NCI-H510A (cell line): ENCODE measurements at places on chromosomes 1 and 21.

DNA sequence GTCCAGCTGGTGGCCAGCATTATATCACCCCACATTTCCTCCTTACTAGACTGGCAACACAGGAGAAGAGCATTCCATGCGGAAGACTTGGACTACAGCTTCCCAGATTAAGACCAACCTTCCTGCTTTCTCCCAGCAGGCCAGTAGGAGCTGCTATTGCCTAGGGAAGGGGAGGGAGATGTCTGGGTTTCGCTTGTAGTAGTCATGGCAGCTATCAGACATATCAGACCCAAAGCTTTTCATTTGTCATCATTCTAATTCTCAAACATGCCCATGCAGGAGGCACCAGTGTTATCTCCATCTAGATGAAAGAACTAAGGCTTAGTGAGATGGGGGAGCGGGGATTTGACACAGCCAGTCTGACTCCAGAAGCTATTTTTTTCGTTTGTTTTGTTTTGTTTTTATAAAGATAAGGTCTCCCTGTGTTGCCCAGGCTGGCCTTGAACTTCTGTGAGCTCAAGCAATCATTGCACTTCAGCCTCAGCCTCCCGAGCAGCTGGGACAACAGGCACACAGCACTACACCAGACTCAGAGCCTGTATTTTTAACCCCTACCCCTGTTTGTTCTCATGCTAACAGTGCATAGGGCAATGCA lies 4.5 kb downstream of the PLA2G2A start:
- DNase-seq, result no peak

DNA sequence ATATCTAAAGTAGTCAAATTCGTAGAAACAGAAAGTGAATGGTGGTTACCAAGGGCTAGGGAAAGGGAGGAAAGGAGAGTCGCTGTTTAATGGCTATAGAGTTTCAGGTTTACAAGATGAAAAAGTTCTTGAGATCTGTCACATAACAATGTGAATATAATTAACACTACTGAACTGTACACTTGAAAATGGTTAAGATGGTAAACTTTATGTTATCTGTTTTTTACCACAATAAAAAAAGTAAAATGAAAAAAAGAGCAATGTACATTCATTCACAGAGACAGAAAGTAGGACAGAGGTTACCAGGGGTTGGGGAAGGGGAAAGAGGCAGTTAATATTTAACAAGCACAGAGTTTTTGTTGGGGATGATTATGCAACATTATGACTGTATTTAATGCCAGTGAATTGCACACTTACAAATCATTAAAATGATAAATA lies 53.3 kb upstream of the SEC16B start:
- no peak for DNase-seq

DNA sequence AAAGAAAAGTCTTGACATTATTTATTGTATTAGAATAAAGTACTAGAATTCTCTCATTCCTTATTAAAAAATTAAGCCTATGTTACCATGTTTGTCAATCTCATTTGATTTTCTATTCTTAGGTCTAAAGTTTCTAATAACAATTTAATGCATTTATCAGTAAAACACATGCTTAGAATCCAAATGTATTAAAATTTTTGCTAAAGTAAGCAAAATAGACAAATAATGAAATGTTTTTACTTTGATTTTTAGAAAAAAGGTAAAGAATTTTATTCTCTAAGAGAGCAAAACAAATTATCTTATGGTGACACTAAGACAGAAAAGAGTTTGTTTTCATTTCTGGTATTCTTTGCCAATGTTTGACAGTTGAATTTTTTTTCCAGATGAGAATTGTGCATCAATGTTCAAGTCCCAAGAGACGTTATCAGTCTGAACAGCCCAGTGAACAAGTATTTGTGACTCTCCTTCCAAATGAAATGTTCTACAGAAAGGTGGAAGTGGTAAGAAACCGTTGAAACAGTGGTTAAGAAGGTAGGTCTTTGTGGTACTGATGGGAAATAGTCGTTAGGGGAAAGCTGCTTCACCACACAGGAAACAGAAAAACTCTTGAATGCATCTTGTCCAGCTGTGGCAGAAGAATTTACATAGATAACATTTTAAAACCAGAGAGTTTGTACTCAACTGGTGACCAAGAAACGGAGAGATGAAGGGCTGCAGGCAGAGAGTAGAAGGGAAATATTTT lies 402.5 kb downstream of the PTPRC start:
- DNase-seq, result no peak

DNA sequence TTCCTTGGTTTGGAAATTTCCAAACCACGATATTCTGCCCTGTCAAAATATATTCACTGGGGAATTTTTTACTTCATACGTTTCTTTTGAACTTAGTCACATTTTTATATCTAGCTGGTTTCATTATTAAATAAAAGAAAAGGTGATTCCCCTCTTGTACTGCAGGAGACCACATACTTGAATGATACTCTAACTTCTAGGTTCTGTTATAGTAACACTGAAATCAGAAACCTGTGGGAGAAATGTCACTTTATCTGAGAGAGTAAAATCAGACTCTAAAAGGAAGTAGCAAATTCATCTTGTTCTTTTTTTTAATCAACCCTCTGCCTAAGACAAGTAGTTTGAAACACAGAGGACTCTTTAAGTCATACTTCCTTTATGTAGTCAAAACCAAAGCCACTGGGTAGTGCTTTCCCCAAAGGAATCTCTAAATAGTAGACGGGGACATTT lies 34.4 kb downstream of the MRPL39 start:
- no peak for DNase-seq

- no peak for DNase-seq
Observed at GRCh38 chr1:2840036-2840809, 38.7 kb upstream of the TTC34 start.

DNA sequence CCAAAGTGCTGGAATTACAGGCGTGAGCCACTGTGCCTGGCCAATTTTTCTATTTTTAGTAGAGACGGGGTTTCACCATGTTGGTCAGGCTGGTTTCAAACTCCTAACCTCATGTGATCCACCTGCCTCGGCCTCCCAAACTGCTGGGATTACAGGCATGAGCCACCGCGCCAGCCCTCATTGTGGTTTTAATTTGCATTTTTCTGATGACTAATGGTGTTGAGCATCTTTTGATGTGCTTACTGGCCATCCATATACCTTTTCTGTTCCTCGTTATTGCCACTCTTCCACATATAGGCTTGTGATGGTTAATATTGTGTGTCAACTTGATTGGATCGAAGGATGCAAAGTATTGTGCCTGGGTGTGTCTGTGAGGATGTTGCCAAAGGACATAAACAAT lies 17.4 kb upstream of the ENAH start:
- DNase-seq, result no peak

- DNase-seq, result no peak
Observed at GRCh38 chr1:3471356-3472087, 17.1 kb downstream of the ARHGEF16 start.

GRCh38 chr1:244757091-244757939 lies 78.1 kb upstream of the COX20 start:
- DNase-seq, result no peak
